ENCODE measurements at places on chromosomes 1 and 21.
A peak's percentile ranks its signal among the peaks of the same experiment; 100 is the strongest.

DNA sequence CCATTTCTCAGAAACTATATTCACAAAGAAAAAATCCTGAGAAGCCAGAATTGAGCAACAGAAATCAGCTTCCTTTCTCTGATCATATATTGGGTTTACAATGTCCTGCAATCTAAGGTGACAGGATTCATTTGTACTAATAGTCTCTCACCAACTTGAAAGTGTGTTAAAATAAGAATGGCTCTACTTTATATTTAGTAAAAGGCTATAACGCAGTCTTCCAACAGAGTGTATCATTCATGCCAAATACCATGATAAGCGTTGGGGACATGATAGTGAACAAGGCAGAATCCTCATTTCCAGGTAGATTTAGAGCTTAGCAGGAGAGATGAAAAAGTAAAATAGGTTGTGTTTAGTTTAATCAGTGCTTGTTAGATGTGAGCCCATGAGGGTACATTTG lies 519.2 kb upstream of the ZRANB2 start:
- DNase-seq = no peak

DNA sequence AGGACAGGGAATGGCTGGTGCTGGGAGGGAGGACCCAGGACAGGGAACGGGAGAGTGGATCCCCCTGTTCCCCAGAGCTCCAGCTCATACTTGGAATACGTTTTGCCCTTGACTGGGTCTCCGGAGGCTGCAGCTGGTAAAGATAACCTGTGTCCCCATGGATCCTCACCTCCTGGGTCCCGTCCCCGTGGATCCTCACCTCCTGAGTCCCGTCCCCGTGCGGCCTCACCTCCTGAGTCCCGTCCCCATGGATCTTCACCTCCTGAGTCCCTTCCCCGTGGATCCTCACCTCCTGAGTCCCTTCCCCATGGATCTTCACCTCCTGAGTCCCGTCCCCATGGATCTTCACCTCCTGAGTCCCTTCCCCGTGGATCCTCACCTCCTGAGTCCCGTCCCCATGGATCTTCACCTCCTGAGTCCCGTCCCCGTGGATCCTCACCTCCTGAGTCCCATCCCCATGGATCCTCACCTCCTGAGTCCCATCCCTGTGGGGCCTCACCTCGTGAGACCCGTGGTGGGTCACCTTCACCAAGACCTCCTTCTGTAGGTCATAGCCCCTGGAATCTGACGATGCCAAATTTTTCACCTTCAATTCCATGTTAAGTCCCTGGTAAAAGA lies 61.4 kb downstream of the SCCPDH start:
- DNase-seq = no peak

GRCh38 chr1:174837386-174837785 lies 162.4 kb upstream of the CACYBP start:
- DNase-seq = no peak

- no peak for DNase-seq
Measured at GRCh38 chr1:171969813-171970212, 128.5 kb downstream of the DNM3 start.

DNA sequence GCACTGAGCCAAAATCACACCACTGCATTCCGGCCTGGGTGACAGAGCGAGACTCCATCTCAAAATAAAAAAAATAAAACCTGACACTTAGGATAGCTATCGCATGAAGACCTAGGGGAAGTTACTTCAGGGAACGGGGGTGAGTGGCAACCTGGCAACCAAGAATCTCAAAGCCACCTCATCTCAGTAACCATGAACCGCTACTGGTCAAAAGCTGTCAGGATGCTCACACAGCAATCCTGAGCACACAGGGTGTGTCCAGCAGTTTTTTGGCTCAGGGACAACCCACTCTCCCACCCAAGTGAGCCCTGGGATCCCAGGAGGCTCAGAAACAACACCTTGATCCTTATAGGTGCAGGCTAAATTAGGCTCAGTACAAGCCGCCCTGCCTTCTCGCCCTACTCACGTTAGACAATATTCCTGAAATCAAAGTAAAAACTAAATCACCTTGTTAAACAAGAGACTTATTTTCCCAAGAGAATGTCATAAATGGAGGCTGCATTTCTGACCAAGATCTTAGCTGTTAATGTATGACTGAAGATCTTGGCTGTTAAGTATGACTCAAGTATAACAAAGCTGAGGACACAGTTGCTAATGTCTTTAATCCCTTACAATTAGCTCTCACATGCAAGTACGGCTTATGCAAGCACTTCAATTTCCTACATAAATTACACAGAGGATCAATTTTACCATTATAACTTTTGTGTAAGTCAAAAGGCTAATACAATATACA lies 48.3 kb upstream of the NADK start:
- DNase-seq = peak; percentile 53

DNA sequence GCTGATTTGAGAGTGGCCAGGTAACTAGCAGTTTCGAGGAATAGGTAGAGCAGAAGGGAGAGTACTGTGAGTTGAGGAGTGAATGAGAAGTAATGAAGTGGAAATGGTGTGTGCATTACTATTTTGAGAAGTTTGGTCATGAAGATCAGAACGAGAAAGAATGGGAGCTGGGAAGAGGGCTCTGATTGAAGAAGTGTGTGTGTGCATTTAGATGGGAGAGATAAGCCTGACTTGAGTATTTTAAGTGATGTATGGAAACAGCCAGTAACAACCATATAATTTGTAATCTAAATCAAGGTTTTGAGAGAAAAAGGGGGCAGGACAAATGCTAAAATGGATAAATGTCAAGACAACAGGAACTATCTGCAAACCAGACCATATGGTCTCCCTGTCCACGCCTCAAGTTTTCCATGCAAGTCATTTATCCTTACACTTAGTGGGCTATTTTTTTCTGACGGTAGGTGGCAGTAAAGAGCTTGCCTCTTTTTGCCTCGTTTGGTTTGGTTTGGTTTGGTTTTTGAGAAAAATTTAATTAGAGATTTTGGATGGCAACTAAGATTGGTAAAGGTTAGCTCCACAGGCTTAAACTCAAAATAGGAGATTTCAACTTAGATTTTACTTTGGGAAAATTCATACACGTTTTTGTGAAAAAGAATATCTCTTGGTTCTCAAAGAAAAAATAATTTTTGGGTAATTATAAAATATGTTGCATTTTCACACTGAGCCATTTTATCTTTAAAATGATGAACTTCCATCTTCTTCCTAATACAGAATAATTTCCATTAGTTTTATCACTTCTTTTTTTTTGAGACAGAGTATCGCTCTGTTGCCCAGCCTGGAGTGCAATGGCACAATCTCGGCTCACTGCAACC lies 9.5 kb upstream of the B3GALNT2 start:
- DNase-seq = no peak

DNA sequence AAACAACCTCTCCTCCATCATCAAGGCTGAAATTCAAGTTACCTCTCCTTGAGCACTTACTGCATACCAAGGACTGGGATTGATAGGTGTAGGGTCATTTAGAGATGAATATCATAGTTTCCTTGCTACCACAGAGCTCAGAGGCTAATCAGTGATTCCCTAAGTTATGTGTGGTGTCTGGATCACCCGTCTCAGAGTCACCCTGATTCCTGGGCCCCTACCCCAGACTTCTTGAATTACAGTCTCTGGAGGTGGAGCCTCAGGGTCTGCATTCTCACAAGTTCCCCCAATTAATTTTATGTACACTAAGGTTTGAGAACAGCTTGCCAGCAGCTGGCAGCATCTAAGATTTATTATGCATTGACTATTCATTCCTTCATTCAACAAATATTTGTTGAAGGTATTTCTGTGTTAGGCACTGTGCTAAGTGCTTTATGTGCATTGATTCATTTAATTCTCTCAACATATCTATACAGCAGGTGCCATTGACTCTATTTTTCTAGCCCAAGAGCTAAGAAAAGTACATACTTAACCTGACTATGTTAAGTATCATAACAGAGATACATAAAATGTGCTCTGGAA lies 182.9 kb upstream of the FGGY start:
- no peak for DNase-seq

GRCh38 chr1:61247051-61247825 lies 164.9 kb downstream of the NFIA start:
- no peak for DNase-seq

DNA sequence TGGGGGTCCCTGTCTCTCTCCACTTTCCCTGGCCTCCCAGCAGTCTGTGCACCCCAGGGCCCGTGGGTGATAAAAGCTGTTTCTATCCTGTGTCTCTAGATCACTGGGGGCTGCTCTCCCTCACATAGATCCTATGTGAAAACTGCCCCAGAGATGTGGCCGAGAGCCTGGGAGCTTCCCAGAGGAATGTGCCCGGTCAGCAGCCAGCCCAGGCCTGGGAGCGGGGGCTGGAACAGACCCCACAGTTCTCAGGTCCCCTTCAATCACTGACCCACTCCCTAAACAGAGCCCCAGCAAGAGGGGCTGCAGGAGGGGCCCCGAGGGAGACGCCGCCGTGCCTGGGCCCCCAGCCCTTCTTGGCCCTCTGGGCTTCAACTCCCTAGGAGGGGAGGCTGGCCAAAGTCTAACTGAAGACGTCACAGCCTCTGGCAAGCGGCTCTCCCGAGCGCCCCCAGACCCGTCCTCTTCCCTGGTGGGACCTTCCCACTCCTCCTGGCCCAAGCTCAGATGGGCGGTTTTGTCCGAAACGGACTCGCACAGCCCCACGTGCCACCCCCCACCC lies 403 bp downstream of the MXRA8 start:
- no peak for DNase-seq

DNA sequence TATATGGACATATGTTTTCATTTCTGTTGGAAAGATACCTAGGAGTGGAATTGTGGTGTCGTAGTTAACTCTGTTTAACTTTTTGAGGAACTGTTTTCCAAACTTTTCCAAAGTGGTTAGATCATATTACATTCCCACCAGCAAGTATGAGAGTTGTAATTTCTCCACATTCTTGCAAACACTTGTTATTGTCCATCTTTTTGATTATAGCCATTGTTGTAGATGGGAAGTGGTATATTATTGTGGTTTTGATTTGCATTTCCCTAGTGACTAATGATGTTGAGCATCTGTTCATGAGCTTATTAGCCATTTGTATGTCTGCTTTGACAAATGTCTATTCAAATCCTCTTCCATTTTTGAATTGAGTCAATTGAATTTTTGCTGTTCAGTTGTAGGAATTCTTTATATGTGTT lies 19.8 kb downstream of the CAMTA1 start:
- DNase-seq = no peak

GRCh38 chr1:10549904-10550664 lies 75.3 kb downstream of the PEX14 start:
- no peak for DNase-seq

DNA sequence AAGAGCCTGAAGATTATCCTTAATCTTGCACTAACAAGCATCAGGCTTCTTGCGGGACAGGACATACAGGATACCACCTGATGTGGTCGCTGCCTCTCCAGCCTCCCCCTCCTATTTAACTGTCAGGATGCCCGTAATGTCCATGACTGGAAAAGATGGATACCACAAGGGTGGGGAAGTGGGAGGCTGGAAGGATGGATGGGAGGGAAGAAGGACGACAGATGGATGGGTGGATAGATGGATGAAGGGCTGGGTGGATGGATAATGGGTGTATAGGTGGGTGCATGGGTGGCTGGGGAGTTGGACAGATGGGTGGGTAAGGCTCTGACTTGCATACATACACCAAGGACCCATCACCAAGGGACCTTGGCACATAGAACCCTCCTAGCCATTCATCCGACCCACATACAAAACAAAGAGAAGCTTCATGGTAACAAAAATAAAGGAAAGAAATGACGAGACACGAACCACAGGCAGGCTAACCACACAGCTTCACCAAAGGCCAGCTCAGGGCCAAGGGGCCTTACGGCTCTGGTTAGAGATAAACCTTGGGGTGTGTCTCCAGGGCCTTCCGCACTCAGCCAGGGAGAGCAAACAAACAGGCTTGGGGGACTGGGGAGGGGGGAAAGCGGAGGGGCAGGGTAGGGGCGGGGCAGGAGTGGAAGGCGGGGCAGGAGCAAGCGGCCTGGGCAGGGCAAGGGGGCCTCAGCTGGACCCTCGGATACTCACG lies 50.5 kb downstream of the HSPG2 start:
- no peak for DNase-seq

GRCh38 chr1:228514421-228514820 lies 27.2 kb downstream of the RNF187 start:
- DNase-seq = no peak

DNA sequence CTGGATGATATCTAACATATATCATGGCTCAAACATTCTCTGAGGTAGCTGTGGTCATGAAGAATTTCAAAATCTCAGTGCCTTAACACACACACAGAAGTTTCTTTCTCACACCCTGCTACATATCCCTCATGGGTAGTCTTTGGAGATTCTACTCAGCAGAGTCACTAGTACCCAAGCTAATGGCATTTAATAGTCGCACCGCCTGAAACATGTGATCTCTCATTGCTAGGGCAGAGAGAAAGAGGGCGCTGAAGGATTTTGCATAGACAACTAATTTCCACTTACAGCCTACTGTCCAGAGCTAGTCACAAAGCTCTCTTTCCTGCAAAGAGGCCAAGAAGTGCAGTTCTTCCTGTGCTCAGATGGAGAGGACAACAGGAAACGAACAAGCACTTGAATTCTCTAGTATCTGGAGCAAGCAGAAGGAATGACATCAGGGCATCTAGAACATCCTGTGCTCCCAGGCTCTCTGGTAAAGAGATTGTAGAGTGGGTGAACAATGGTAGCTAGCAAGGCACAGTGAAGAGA lies 183.4 kb upstream of the PTBP2 start:
- no peak for DNase-seq

DNA sequence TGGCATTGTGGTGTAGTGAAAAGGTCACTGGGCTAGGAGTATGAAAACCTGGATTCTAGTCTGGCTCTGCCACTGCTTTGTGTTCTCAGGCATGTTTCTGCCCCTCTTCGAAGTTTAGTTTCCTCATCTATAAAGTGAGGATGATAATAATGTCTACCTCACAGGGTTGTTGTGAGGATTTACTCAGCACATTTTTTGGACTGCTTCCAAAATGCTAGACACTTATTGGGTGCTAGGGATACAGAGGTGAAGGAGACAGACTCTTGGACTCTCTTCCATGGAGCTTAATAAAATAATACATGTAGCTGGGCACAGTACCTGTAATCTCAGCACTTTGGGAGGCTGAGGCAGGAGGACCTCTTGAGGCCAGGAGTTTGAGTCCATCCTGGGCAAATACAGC lies 3.6 kb downstream of the KIF2C start:
- DNase-seq = no peak

GRCh38 chr1:1755426-1755825 lies 22.8 kb downstream of the NADK start:
- no peak for DNase-seq

DNA sequence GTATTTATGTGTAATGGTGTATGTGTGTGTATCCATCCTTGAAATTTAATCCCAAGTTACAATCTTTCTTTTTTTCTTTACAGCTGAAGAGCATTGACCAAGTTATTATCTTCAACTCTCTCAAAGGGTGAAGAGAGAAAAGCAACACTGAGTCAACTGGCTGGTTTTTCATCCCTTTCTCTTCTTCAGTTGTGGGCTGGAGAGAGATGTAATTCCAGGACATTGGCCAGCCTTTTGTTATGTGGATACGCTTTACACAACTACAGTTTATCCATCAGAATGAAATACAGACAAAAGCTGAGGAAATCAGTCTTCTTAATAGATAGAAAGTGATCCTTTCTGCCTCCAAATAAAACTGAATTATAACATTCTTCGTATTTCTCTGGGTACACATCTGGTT lies 357.0 kb upstream of the NCAM2 start:
- DNase-seq = no peak

GRCh38 chr1:203207751-203208150 lies 21.2 kb upstream of the CHI3L1 start:
- no peak for DNase-seq

- no peak for DNase-seq
Measured at GRCh38 chr1:18936471-18936813, 20.0 kb downstream of the IFFO2 start.

GRCh38 chr1:17059391-17060305 lies 5.8 kb upstream of the SDHB start:
- no peak for DNase-seq

- no peak for DNase-seq
Measured at GRCh38 chr1:30642391-30643120, 80.8 kb downstream of the MATN1 start.
